Sigmoid colon (tissue), 7 donors: ENCODE measurements at places on chromosomes 12 and 14. TPM values are rescaled to one million over a fixed set of nuclear protein-coding genes. Genes with fewer than 3 reads are reported as not detected.
A peak's percentile ranks its signal among the peaks of the same experiment; 100 is the strongest.

ABCD2 gene
- 0.55 TPM for total RNA-seq

LYZ gene
- 50.5 TPM for total RNA-seq

GRCh38 chr12:104280111-104280510 is 23.4 kb upstream of the EID3 start:
- no peaks in the 10 kb centered on the region for H3K36me3 ChIP-seq
- H3K4me3 ChIP-seq, result no peak overlapping the region
- no peak for DNase-seq
- H3K27ac ChIP-seq, result peak overlapping the region; percentile 72
- peaks cover 15% of the 10 kb centered on the region for H3K4me1 ChIP-seq

GRCh38 chr12:78386871-78387270 is 477.7 kb upstream of the SYT1 start:
- H3K4me1 ChIP-seq, result no peaks in the 10 kb centered on the region
- DNase-seq, result no peak
- no peak overlapping the region for H3K27ac ChIP-seq
- H3K36me3 ChIP-seq, result no peaks in the 10 kb centered on the region
- no peak overlapping the region for H3K4me3 ChIP-seq

DNA sequence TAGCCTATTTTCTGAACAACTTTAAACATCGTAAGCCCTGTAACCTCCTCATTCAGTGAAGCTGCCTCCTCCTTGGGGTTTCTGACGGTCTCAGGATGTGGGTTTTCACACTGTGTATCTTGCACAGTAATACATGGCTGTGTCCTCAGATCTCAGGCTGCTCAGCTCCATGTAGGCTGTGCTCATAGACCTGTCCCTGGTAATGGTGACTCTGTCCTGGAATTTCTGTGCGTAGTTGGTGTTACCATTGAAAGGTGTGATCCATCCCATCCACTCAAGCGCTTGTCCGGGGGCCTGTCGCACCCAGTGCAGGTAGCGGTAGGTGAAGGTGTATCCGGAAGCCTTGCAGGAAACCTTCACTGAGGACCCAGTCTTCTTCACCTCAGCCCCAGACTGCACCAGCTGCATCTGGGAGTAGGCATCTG is 980.5 kb downstream of the TMEM121 start:
- no peak overlapping the region for H3K27ac ChIP-seq
- no peaks in the 10 kb centered on the region for H3K36me3 ChIP-seq
- no peak overlapping the region for H3K4me3 ChIP-seq
- no peak for DNase-seq
